Fibroblast of skin of left biceps (primary cell): ENCODE measurements at places on chromosomes 3 and 15.

DNA sequence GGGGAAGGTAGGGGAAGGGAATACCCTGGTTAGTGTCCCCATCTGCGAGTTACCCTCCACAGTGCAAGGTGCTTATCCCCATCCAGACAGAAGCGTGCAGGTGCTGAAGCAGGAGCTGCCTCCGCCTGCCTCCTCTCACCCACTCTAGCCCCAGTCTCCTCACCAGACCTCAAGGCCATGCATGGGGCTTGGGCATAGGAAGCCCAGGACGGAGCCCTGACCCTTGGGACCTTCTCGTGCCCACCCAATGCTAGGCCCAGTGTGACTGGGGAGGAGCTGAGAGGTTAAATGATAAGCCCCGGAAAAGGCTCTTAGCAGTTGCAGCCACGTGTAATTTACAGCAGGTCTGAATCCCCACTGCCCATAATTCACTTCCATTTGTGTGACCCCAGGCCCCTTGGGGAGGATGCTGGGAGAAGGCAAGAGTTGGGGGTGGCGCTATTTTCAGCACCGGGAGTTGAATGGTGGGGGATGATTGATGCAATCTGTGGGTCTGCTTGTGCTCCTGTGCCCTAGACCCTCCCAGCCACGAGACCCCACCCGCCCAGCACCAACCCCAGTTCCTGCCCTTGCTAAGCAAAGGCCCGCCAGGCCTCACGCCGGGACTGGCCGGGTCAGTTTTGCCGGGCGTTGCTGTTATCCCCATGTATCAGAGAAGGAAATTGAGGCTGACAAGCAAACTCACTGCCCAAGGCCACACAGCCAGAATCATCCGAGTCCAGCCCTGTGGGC is 14.5 kb upstream of the PLXND1 start:
- DNase-seq = no peak

- no peak for DNase-seq
Measured at GRCh38 chr3:141657516-141657915, 80.6 kb upstream of the RNF7 start.

GRCh38 chr3:100213891-100214573 is 46.8 kb upstream of the TBC1D23 start:
- no peak for DNase-seq

GRCh38 chr15:63677778-63678177 is 80.6 kb downstream of the FBXL22 start:
- DNase-seq = no peak

- no peak for DNase-seq
Measured at GRCh38 chr3:25472153-25472552, 44.1 kb downstream of the RARB start.

DNA sequence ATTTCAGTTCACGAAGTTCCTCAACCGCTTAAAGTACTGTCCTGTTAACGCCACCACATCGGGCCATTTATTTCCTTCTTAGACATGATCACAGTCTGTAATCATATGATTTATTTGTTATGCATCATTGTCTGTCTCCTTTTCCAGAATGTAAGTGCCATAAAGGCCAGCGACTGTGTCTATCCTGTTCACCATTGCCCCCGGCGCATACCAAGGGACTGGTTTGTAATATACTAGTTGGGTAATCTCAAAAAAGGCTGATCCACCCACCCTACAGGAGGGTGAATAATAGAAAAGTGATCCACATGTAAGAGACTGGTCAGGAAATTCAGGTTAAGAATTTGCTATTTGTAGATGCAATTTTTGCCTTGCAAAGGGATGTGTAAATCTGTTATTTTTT is 41.9 kb downstream of the SLC6A20 start:
- DNase-seq = no peak

GRCh38 chr3:141051443-141052200 is 475 bp downstream of the SPSB4 start:
- no peak for DNase-seq

GRCh38 chr15:71469413-71469812 is 340.9 kb upstream of the NR2E3 start:
- DNase-seq = peak; percentile 72
